ENCODE measurements at places on chromosomes 1 and 21. TPM values are rescaled to one million over a fixed set of nuclear protein-coding genes. Genes with fewer than 3 reads are reported as not detected.
A peak's percentile ranks its signal among the peaks of the same experiment; 100 is the strongest.

GRCh38 chr1:235287208-235287882, 40.6 kb downstream of the ARID4B start:
- no peak for DNase-seq

GRCh38 chr1:203202431-203203245, 16.1 kb upstream of the CHI3L1 start:
- DNase-seq: peak; percentile 90

TMEM59 gene
- 247 TPM for total RNA-seq

PHACTR4 gene
- total RNA-seq: 19.7 TPM

All from LHCN-M2 (cell line).